ENCODE measurements at places on chromosomes 4 and X.

DNA sequence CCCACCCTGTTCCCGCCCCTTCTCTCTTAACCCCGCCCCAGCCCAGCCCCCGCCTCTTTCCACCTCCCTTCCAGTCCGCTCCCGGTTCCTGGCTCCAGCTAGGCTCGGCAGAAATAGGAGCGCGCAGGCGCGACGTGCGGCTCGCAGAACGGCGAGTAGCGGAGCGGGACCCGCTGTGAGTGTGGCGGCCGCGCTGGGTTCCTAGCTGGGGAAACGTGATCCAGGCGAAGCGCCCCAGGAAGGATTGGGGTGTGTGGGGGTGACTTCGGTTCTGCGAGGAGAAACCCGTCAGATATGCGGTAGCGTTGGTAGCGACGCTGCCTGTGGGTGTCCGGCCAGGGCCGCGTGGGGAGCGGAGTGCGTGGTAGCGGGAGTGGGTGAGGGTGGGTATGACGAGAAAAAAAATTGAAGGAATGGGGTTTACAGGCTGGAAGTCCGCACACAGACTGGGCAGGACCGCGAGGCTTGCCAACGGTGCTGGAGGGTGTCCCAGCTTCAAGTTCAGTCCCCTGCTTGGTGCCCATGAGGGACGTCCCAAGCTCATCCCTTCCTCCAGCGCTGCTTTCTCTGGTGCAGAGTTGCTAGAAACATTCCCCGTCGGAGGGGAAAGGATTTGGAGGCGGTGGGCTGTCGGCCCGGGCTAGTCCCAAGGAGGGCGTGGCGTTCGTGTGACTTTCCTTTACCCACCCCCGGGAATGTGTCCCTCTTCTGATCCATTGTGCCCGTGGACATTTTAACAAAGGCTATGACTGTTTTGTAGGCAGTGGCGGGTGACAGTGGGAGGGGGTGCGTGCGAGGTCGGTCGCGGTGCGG is at the start of gene PRRG1:
TSS of gene PRRG1 (plus strand) at position 144 of the 813 bp plus-strand sequence. CDS start 56,886 bp downstream, outside the sequence.
- no peak for DNase-seq

DNA sequence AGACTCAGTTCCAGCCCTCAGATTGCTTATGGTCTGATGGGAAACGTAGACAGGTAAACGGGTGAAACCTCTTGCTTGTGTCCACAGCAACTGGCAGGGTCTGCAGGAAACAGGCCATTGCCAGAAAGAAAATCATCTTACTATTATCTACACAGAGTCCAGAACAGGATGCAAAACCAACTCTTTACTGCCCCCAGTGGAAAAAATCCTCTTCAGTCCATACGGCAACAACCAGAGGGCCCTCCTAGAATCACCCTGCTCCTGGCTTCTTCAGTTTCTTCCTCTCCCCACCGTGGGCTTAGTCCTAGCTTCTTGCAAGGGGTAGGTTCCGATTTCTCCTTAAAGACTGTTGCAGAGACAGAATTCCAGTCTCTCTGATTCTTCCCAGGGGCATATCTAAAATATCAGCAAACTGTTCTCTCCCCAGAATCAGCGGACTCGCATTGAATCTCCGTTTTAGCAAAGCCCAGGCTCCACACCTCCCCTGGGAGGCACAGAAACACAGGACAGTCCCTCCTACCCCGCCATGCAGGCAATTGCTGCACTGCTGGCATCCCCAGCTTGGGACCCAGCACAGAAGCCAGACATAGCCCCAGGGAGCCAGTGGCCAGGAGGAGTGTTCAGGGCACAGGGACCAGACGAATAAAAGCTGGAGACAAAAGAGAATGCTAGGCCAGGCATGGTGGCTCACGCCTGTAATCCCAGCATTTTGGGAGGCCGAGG is 41.0 kb upstream of the SH3RF1 start:
- peak; percentile 6 for DNase-seq

DNA sequence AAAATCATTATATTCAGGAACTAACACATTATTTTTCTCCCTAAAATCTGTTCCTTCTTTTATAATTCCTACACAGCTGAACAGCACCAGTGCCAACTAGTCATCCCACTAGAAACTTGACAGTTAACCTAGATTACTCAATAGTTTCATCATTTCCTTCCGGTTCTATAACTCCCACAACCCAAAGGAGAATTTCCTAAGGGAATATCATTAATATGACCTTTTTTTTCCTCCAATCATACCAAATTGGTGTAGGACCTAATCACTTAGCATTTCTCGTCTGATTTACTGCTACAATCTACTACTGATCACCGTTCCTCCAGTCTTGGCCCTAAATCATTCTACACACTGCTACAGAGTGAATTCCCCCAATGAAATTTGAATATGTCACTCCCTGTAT is 45.9 kb downstream of the WDFY3 start:
- DNase-seq: no peak

- no peak for DNase-seq
These were observed at the start of gene NKX6-1 for GRCh38 chr4:84498935-84499623. TSS of gene NKX6-1 (minus strand) at chr4:84499292. CDS start at chr4:84498228, 1,064 bp downstream.

DNA sequence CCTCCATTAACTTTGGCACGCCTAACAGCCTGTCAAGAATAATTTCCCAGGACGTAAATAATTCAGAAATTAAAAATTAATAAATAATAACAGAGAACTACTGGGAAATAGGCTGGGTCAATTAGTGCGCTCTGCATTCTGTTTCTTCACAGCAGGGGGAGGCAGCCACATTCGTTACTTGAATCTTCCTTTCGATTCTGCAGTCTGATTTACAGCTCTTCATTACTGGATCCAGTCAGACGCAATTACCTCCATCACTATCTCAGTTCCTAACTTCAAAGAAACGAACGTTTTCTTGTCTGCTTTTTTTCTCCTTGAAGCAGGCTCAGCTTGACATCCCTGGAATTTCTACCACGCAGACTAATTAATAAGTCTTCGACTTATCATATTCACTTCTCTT is 9.0 kb upstream of the RPL34 start:
- DNase-seq: no peak

DNA sequence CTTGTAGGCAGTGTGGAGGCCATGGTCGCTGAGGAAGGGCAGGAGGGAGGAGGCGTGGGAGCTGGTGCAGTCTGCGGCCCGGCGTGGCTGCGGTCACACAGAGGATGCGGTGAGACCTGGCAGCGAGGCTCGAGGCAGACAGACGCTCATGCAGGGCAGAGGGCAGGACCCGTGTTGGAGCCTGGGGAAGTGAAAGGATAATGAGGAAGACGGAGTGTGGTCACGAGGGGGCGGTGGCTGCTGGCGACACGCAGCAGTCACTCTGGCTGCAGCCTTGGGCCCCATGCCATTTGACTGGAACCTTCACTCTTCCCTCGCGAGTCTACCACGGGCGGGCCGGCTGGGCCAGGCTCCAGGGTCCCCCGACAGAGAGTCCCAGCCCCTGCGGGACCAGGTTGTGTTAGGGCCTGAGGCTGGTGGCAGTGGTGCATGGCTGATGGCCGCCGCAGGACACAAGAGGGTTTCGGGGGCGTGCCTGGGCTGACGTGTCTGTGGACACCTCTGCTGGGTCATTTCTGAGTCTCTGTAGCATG is 68.8 kb upstream of the HGFAC start:
- DNase-seq: peak; percentile 14

DNA sequence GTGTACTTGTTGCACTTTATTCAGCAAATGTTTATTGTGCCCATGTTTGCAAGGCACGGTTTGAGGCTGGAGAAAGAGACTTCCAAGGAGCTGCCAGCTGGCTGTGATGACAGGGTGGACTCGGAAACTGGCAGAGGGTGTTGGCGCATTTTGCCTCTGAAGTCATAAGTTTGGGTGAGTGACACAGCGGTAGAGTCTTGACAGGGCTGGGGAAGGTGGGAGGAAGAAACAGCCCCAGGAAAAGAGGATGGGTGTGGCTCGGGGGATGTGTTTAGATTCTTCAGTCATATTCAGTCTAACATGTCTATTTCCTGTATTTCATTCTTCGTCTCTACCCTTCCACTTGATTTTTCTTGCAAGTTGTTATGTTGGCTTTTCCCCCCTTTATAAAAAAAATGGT is 77.0 kb upstream of the STOX2 start:
- DNase-seq: no peak

DNA sequence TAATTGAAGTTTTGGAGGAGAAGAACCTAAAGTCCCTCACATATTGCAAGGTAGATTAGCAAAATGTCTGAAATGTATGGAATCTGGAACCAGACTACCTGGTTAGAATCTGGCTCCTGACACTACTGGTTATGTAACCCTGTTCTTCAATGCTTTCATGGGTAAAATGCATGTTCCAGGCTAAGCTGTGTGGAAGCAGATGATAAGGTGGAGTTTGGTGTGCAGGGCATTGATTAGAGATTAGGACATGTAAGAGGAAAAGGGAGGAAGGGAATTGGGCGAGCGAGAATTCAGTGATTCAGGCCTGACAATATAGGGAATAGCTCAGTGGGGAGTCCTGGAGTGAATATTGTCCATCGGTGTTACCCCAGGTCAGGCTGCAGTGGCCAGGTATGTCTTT is 165.8 kb upstream of the SFRP2 start:
- no peak for DNase-seq

DNA sequence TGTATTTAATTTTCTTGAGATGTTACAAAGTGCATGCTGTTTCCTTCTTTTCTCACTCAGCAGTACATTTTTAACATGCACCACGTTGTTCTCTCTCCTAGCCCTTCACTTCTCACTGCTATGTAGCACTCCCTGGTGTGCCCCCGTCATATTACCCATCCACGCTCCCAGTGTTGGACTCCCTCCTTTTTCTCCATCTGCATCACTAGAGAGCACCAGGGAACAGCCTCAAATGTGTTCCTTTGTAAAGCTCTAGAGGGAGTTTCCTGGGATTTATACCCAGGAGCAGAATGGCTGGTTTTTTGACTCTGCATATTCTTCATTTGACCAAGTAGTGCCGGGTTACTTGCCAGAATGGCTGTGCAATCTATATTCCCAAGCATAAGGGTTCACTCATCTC is 240.3 kb upstream of the ANXA3 start:
- DNase-seq: no peak

DNA sequence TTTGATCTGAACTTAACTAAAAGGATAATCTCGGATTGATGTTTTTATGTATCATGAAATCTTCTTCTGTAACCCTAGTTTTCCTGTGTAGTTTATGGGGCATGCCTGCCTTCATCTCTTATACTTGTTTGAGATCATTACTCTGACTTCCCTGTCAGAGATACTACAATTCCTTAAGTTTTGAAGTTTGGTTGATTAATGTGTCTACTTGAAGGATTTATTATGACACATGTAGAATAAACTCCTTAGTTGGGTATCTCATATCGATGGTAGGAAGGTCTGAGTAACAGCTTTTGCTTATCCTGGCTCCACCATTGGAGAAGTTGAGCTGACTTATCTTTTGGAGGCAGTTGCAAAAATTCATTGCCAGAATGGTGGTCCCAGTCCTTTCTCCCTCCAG is 46.7 kb downstream of the WWC2 start:
- no peak for DNase-seq

DNA sequence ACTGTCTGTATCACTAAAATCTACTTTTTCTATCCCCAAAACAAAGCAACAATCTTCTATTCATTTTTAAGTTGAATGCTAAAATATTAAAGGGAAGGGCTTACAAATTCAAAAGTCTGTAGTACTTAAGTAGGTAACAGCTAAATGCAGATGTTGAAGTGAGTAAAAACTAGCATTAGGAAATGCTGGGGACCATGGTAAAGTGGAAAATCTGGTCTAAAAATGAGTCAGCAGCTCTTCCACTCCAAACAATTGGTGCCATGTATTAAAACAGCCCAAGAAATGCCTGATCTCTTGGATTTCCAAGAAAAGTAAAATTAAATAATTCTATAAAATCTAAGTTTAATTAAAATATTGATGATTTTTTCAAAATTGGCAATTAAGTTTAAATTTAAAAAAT is 73.3 kb upstream of the PPP3CA start:
- no peak for DNase-seq

DNA sequence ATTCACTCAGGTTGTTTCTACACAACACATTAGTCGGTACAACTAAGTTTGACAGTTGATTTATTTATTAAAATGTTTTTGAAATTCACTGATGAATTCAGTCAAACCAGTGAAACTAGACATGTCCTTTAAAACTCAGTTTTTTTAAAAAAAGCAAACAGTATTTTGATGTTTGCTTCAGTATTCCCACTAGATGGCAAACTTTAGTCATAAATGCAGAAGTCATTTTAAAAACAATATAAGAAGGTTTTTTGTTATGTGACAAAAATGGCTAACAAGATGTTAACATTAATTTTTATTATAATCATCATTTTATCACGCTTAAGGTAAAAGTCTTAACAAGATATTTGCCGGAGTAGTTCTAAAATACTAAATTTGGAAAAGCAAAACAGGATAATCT is 1337.8 kb upstream of the DIAPH2 start:
- no peak for DNase-seq

- no peak for DNase-seq
These were observed 154.4 kb downstream of the AMMECR1 start for GRCh38 chrX:110163488-110163887.

DNA sequence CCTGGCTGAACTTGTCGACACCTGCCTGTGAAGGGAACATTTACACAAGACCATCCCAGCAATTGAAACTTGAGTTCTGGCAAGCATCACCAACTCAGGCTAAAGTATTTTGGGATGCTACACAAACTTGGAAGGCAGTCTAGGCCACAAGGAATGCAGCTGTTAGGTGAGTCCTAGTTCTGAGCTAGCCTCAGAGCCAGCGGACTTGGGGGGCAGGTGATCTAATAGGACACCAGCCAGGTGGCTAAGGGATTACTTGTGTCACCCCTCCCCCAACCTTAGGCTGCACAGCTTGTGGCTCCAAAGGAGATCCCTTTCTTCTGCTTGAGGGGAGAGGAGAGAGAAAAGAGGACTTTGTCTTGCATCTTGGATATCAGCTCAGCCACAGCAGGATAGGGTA is 62.3 kb upstream of the DKK2 start:
- no peak for DNase-seq

GRCh38 chr4:127936974-127937373 is 28.0 kb downstream of the MFSD8 start:
- no peak for DNase-seq

DNA sequence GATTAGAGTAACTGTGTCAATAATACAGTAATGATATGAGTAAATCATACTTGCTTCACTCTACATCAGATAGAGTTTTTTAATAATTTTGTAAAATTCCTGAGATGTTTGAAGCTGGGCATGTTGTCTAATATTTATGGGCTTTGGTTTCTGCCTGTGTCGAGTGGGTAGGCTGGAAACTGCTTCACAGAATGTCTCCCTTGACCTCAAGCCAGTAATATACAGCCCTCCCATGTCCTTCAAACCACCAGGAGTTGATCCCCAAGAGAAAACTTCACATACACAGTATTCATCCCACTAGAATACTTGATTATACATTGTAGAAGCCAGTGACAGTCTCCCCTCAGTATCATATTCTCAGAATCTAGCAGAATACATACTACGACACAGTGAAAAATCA is 284.8 kb upstream of the TENM3 start:
- DNase-seq: no peak

GRCh38 chrX:107537815-107538214 is 88.4 kb downstream of the FRMPD3 start:
- DNase-seq: peak; percentile 17

- DNase-seq: peak; percentile 71
These were observed 7.6 kb upstream of the HSD17B10 start for GRCh38 chrX:53441531-53442321.

DNA sequence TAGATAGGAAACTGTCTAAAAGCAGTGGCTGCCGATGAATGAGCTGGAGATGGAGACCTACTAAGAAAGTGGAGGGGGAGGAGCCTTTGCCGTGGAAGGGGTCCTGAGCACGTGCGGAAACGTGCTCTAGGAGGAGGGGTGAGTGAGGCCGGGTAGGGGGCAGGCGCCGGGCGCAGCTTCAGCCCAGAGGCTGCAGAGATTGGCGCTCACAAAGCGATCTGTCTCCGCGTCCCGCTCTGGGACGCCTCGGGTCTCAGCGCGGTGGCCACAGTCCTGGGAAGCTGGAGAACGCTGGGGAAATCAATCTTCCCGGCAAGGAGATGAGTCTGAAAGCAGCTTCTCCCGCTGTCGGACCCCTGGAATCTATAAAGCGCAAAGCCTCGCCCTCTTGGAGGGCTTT is 444 bp upstream of the ARHGAP6 start:
- no peak for DNase-seq

Data from CD4-positive, alpha-beta T cell treated with Interleukin-15 for 4 hours (primary cell).